ENCODE measurements at places on chromosomes 3 and 15.

- peak; percentile 67 for DNase-seq
Measured at GRCh38 chr3:129611812-129612533, 5.5 kb upstream of the PLXND1 start.

GRCh38 chr3:134038716-134039115 is 9.0 kb upstream of the SLCO2A1 start:
- DNase-seq, result no peak

DNA sequence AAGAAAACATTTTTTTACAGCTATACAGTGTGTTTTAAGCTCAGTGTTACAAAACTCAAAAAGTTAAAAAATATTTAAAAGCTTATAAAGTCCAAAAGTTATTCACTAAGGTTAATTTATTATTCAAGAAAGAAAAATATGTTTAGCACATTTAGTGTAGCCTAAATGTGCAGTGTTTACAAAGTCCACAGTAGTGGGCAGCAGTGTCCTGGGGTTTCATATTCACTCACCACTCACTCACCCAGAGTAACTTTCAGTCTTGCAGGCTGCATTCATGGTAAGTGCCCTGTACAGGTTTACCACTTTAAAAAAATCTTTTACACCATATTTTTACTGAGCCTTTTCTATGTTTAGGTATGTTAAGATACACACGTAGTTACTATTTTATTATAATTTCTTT is 300.2 kb upstream of the TRIM42 start:
- no peak for DNase-seq

DNA sequence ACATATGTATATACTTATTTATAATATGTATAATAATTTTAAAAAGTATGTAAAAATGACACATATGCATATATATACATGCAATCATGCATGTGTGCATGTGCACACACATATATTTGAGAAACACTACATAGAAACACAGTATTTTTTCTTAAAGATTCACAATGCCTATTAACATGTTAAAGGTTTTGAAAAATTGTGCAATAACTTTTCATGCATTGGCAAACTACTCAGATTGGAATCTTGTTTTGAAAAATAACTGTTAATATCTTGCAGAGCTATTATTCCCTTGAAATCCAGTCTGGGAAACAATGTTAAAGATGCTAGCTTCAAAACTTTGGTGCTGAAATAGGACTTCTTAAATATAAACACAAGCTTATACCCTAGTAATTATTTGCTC is 256.2 kb upstream of the P2RY1 start:
- no peak for DNase-seq

DNA sequence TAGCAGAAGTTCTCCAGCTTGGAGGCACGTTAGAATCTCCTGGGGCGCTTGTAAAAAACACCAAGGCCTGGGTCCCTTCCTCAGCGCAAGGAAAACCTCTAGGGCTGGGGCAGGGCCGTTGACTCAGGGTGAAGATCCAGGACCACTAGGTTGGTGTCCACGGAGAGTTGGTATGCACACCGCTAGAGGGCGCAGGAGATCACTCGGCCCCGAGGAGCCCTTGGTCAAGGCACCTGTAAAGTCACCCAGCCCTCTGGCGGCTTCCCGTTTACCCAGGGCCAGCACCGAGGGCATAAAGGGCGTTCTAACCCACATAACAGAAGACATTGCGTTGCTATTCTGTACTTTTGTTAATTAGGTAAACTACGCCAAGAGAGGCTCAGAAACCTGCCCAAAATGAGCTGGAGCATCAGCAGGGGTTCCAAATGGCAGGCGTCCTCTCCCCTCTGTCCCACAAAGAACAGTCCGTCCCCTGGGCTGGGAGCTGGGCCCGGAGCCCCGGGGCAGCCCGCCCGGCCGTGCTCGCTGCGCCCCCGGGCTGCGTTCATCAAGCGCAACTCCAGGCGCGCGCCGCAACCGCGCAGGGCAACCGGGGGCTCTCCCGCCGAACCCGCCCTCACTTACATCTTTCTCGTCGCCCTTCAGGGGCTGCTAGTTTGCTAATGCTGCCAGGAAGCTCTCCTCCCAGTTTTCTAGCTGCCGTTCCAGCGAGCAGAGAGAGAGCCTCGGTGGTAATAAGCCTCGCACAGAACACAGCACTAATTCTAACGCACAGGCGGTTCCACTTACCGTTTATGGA is 332.1 kb downstream of the ARRDC4 start:
- DNase-seq, result peak; percentile 48

DNA sequence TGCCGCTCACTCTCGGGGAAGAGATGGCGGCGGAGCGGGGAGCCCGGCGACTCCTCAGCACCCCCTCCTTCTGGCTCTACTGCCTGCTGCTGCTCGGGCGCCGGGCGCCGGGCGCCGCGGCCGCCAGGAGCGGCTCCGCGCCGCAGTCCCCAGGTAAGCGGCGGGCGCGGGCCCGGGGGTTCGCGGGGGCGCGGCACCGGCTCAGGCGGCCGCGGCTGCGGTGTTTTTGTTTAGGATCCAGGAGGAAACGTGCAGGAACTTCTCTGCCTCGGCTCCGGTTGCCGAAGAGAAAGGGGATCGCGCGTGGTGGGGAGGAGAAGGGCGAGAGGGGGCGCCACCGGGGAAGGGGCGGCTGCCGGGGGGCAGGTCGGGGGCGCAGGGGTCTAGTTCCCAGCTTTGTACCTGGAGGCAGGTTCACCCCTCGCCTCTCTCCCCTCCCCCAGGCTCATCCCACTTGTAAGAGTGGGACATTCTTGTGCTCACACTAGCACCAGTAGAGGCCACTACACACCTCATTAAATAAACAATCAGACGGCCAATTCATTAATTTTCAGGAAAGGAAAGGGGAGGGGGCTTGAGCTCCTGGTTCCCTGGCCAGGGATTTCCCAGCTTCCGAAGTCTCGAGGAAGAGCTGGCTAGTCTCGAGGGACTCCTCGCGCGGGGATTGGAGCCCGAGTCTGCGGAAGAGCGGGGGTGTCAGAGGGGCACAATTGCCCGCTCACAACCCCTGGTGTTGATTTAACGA is 562 bp downstream of the NEO1 start:
- DNase-seq, result peak; percentile 18

- DNase-seq, result no peak
Measured at GRCh38 chr15:25743548-25744275, 119.4 kb downstream of the ATP10A start.

DNA sequence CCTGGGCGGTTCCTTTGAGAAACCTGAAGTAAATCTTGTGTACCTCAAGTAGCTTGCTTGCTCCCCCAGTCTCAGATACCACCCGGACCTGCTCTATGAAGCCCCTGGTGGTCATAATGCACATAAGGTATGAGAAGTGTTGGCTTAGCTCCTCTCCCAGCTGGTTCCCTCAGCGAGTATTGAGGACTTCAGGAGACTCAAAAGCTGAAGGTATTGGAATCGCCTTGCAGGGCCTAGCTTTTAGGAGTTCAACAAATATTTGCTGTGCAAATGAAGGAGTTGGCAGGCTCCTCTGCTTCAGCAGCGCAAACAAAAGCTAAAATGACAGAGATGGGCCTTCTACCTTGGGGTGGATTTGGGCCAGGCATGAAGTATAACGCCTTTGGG is 1.7 kb downstream of the CMTM8 start:
- no peak for DNase-seq

DNA sequence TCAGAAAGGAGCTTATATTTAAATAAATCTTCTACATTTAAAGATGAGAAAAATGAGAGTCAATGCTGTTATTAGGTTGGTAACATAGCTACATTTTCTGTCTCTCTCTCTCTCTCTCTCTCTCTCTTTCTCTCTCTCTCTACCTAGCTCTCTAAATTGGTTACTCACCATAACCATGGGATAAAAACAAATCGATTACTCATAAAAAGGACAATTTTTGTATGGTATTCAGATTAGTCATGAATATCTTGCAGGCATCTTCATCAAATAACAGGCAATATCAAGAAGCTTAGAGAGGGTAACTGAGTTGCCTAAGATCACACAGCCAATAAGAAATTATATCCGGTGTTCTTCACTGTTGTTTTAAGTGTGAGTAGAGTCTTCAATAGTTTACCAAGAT is 81.8 kb upstream of the ALCAM start:
- DNase-seq, result no peak

DNA sequence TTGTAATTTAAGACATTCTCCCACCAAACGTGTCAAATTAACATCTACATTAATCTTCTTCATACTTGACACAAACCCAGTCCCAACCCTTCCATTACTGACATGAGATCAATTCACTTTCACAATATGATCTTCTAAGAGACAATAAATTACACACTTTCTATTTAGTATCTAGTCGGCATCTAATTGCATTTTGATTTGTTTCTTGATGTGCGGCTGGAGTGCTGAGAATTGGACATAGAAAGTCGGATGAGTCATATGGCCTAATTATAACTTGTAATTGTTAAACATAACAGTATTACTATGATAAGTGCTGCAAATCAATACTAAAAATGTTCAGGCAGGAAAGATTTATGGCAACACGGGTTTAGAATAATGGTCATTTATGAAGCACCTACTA is 78.4 kb upstream of the RORA start:
- DNase-seq, result no peak

DNA sequence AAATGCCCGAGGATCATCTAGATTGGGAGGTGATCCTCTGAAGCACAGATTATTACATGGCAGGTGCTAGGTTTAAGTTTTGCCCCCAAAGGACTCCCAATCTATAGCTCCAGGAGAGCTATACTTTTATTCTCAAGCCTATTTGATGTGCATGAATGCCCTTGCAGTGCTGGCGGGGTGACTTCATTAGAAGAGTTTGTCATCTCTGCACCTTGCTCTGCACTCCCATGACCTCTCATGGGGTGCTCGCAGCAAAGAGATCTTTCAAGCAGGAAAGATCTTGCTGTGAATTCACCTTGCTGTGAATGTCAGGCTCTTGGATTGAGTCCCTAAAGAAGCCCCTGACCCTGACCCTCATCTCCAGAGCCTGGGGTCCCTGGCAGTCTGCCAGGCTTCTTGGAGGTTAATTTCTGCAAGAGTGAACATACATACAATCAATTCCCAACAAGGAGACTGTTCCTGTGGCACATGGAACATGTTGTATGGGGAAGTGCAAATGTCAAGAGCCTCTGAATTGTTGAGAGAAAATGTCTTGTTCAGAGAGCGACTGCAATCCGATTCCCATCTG is 45.9 kb downstream of the FAM43A start:
- DNase-seq, result no peak

- DNase-seq, result no peak
Measured at GRCh38 chr3:43254125-43254524, 32.2 kb upstream of the SNRK start.

- no peak for DNase-seq
Measured at GRCh38 chr15:34644851-34645250, 61.4 kb upstream of the GOLGA8B start.

GRCh38 chr15:76986743-76987142 is 8.2 kb upstream of the PSTPIP1 start:
- DNase-seq, result no peak

- no peak for DNase-seq
Measured at GRCh38 chr3:158568784-158569183, 2.2 kb upstream of the MLF1 start.

GRCh38 chr3:171459942-171460724 is at the start of gene TNIK:
TNIK (minus strand) TSS chr3:171460405; CDS start chr3:171460063, 342 bp downstream.
- DNase-seq, result peak; percentile 81

GRCh38 chr15:33256874-33257273 is 53.9 kb upstream of the RYR3 start:
- no peak for DNase-seq

GRCh38 chr15:71599418-71600151 is 210.8 kb upstream of the NR2E3 start:
- peak; percentile 15 for DNase-seq

DNA sequence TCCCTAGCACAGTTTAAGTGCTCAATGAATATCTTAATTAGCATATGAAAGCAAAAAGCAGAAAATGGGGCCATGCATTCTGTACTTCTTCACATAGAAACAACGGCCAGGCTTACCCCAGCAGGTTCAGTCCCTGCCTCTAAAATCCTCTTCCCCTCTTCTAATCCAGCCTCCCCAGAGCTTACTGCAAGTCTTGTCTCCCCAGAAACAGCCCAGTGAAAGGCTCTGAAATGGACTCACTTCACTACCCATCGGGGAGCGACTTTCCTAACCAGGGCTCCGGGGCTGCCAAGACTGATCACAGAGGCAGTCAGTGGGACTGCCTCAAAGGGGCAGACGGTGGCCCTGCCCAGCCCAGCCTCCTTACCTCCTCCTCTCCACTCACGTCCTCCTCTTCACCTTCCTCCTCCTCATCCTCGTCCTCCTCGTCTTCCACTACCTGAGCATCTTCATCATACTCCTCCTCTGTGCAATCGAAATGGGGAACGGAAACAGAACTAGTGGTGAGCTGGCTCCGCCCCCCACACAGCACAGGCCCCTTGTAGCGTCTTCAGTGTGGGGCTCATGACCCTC is 38.0 kb downstream of the ANP32A start:
- DNase-seq, result no peak

- DNase-seq, result no peak
Measured at GRCh38 chr3:61155701-61156292, 95.5 kb downstream of the FHIT start.

DNA sequence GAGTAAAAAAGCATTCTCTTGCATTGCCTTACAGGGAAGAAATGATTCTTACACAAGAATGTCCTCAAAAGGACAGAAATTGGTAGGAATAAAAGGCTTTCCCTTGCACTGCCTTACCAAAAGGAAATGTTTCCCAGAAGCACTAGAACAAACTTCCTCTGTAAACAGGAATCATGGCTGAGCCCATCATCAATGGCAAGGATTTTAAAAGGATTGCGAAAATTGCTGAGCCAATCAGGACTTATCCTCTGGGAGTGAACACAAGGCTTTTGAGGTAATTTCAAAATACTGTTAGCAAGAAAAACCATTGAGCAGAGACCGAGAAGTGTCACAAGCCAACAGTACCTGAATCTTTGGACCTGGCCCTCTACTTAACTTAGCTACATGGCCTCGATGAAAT is 897.3 kb downstream of the ROBO1 start:
- DNase-seq, result no peak

DNA sequence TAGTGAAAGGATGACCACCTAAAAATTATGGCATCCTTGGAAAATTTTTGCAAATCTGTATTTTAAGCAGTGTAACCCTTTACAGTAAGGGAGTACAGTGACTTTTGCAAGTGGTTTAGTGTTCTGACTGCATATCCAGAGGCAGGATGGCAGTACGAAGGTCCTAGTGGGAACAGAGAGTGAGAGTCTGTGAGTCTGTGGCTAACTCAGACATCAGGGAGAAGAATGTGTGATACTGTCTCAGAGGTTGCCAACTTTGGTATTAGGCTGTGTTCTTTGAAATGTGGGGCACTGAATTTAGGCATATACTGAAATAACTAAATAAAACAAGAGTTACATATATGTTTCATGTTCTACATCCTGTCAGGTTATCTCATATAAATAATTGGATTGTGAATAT is 25.7 kb downstream of the PRKCI start:
- no peak for DNase-seq
